CD4-positive, CD25-positive, alpha-beta regulatory T cell (primary cell): ENCODE measurements at places on chromosomes 13 and 19. TPM values are rescaled to one million over a fixed set of nuclear protein-coding genes. Genes with fewer than 3 reads are reported as not detected.
A peak's percentile ranks its signal among the peaks of the same experiment; 100 is the strongest.

The OR7C1 gene
- polyA plus RNA-seq: not detected

The MAN2B1 gene
- 58.6 TPM for polyA plus RNA-seq

The TMEM91 gene
- 3.6 TPM for polyA plus RNA-seq

The KIR2DL3 gene
- not detected for polyA plus RNA-seq

The RNF225 gene
- not detected for polyA plus RNA-seq

DNA sequence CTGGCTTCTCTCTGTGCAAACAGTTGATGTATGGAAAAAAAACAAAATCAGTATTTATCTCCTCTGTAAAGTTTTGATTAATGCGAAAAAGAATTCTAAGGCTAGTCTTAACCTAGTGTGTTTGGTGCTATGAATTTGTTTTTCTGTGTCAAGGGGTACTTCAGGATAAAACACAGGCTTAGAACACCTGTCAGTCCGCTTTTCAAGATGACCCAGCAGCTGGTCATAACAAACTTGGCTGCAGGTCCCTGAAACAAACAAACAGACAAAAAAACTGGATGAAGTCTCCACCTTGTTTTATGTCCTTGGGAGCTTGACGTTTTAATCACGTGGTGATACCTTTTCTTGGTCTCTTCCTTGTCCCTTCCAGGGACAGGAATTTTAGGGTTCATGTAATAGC is 689.3 kb downstream of the UQCRFS1 start:
- H3K4me3 ChIP-seq: no peak overlapping the region
- no peak overlapping the region for H3K27ac ChIP-seq
- DNase-seq: no peak

GRCh38 chr19:40348961-40349507 is 539 bp downstream of the PLD3 start:
- H3K4me1 ChIP-seq: peaks cover 20% of the 10 kb centered on the region
- no peaks in the 10 kb centered on the region for H3K36me3 ChIP-seq
- H3K4me3 ChIP-seq: peak overlapping the region; percentile 97
- no peaks in the 10 kb centered on the region for H3K27me3 ChIP-seq
- peak overlapping the region; percentile 82 for H3K27ac ChIP-seq
- DNase-seq: no peak

- no peak for DNase-seq
- H3K36me3 ChIP-seq: no peaks in the 10 kb centered on the region
- H3K27me3 ChIP-seq: peaks cover 2% of the 10 kb centered on the region
- H3K4me3 ChIP-seq: no peak overlapping the region
- H3K4me1 ChIP-seq: no peaks in the 10 kb centered on the region
- H3K27ac ChIP-seq: no peak overlapping the region
These were observed 464.6 kb downstream of the FGF9 start for GRCh38 chr13:22135446-22135845.

GRCh38 chr19:3555653-3556422 is 1.5 kb downstream of the MFSD12 start:
- H3K36me3 ChIP-seq: no peaks in the 10 kb centered on the region
- DNase-seq: no peak
- H3K27ac ChIP-seq: peak overlapping the region; percentile 62
- peaks cover 51% of the 10 kb centered on the region for H3K4me1 ChIP-seq
- no peaks in the 10 kb centered on the region for H3K27me3 ChIP-seq
- peak overlapping the region; percentile 75 for H3K4me3 ChIP-seq

GRCh38 chr13:42997381-42997780 is 5.3 kb upstream of the EPSTI1 start:
- H3K36me3 ChIP-seq: no peaks in the 10 kb centered on the region
- peaks cover 8% of the 10 kb centered on the region for H3K4me1 ChIP-seq
- H3K27ac ChIP-seq: no peak overlapping the region
- H3K27me3 ChIP-seq: no peaks in the 10 kb centered on the region
- H3K4me3 ChIP-seq: no peak overlapping the region

DNA sequence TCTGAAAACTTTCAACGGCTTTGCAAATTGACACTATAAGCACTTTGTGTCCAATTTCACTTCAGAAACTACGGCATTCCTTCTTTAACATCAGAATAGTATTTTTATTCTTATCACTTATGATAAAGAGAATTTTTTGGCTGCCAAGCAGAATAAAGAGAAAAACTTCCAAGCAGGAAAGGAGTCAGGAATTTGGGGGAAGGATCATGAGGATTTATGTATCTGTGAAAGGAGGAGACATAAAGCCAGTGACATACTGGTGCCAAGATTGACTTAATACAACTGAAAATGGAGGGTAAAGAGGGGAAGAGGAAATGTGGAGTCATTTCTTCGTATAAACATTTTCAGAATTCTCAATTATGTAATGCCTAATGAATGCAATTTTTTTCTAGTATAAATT is 94.7 kb downstream of the RBM26 start:
- no peak overlapping the region for H3K27ac ChIP-seq
- peaks cover 13% of the 10 kb centered on the region for H3K36me3 ChIP-seq
- H3K27me3 ChIP-seq: no peaks in the 10 kb centered on the region

DNA sequence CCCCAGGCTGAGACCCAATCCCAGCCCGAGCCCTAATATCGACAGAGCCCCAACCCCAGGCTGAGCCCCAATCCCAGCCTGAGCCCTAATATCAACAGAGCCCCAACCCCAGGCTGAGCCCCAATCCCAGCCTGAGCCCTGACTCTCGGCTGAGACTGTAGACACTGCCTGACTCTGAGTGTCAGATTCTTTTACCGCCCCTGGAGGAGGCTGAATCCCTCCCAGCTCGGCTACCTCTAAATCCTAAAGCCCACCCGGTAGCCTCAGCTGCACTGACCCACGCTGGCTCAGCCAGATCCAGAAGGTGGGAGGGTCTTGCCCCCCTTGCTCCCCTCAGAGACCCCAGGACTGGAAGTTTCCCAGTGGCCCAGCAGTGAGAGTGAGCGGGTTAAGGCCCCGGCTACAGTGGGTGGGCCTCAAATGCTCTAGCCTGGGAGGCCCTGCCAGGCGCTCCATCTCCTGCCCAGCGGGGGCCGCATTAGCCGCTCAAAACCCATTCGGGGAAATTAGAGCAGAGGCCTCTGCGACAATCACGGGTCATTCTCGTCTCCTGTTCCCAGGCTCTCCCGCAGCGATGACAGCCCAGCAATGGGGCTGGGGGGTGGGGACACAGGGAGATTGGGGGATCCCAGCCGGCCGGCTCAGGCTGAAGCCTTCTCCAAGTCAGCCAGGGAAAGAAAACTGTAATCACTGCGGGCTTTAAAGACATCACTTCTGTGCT is 43.8 kb downstream of the ZNRF4 start:
- H3K4me3 ChIP-seq: no peak overlapping the region
- DNase-seq: no peak
- peaks cover 5% of the 10 kb centered on the region for H3K27me3 ChIP-seq
- no peaks in the 10 kb centered on the region for H3K4me1 ChIP-seq

GRCh38 chr13:46143184-46143701 is 38.4 kb upstream of the CPB2 start:
- peaks cover 3% of the 10 kb centered on the region for H3K4me1 ChIP-seq
- no peak overlapping the region for H3K4me3 ChIP-seq
- DNase-seq: no peak
- no peaks in the 10 kb centered on the region for H3K27me3 ChIP-seq

- no peak overlapping the region for H3K4me3 ChIP-seq
- no peaks in the 10 kb centered on the region for H3K4me1 ChIP-seq
- no peak overlapping the region for H3K27ac ChIP-seq
These were observed 89.0 kb upstream of the CLDN10 start for GRCh38 chr13:95463531-95463930.

DNA sequence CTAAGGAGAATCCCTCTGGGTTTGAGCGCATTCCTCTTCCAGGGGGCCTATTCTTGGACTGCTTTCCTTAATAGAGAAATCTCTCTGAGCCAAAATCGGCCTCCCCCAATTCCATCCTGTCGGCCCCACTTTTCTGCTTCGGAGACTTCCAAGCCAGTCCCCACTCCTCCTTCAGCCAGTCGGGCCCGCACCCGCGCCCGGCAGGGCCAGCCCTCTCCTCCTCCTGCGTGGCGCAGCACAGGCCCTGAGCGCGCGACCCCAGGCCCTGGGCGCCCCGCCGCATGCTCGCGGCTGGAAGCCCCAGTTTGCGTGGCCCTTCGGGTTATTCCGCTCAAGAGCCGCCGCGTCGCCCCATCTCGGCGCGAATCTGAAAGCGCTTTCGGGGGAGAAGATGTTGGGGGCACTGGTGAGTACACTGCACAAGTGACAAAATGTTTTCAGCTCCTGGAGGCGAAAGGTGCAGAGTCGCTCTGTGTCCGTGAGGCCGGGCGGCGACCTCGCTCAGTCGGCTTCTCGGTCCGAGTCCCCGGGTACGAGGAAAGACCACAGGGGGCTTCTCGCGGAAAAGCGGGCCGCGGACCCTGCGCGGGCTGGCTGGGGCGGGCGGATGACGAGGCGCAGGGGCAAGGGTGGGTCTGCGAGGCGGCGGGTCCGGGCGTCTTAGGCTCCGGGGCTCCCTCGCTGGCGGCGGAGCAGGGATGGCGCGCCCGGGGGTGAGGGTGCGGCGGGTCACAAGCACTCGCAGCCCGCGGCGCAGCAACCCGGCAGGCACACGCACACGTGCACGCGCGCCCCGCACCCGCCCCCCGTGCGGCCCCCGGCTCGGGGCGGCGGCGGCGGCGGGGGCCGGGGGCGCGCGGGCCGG is at the start of gene IL17D:
IL17D (plus strand) TSS at position 785 of the 865 bp plus-strand sequence. CDS start 303 bp downstream, outside the sequence.
- H3K4me3 ChIP-seq: peak within 1 kb of the TSS; percentile 39
- peaks cover 12% of the 10 kb centered on the region for H3K4me1 ChIP-seq
- H3K27ac ChIP-seq: no peak within 1 kb of the TSS
- peaks cover 28% of the 10 kb centered on the region for H3K27me3 ChIP-seq
- DNase-seq: peak; percentile 7
- no peaks in the 10 kb centered on the region for H3K36me3 ChIP-seq

DNA sequence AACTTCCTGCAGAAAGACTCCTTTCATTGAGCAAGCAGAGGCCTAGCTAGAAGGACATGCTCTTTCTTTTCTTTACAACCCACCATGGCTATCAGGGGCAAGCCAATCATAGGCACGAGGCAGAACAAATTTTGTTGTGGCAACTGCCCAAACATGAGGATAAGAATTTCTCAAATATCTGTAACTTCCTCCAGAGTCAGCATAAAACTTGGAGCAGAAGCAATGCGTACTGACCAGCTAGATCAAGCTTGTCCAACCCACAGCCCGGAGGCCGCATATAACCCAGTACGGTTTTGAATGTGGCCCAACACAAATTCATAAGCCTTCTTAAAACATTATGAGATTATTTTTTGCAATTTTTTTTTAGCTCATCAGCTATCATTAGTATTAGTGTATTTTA is 87.0 kb upstream of the SOX21 start:
- no peaks in the 10 kb centered on the region for H3K36me3 ChIP-seq
- no peak for DNase-seq
- H3K4me3 ChIP-seq: no peak overlapping the region
- no peaks in the 10 kb centered on the region for H3K27me3 ChIP-seq
- H3K4me1 ChIP-seq: no peaks in the 10 kb centered on the region
- no peak overlapping the region for H3K27ac ChIP-seq

DNA sequence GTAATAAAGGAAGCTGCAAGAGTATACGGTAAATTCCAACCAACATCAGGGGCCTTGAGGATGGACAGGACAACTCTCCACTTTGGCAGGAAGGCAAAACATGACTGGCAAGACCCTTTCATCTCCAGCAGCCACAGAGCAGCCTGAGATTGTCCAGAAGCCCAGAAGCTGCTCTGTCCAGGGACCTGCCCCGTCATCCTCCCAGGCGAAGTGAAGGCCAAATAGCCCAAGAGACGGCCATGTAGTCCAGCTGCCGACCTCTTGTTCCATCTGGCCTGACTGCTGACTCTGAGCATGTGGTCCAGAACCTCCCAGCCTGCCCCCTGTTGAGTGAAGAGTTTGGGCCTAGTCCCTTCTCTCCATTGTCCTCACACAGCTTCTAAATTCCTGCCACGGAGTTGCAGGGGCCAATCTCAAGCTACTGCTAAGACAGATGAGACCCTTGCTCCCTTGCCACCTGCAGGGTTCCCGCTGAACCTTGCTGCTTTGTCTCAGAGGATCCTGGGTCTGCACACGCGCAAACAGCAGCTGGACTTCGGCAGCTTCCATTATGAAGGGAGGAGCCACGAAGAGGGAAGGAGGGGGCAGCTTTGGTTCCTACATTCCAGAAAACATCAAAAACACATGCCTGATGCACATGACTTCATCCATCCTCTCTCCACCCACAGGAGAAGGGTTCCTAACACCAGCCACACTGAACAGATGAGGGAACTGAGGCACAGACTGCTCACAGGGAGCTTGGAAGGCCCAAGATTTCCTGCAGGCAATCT is 196.9 kb downstream of the KATNAL1 start:
- H3K27ac ChIP-seq: no peak overlapping the region
- peaks cover 20% of the 10 kb centered on the region for H3K4me1 ChIP-seq
- no peak for DNase-seq
- no peaks in the 10 kb centered on the region for H3K27me3 ChIP-seq

DNA sequence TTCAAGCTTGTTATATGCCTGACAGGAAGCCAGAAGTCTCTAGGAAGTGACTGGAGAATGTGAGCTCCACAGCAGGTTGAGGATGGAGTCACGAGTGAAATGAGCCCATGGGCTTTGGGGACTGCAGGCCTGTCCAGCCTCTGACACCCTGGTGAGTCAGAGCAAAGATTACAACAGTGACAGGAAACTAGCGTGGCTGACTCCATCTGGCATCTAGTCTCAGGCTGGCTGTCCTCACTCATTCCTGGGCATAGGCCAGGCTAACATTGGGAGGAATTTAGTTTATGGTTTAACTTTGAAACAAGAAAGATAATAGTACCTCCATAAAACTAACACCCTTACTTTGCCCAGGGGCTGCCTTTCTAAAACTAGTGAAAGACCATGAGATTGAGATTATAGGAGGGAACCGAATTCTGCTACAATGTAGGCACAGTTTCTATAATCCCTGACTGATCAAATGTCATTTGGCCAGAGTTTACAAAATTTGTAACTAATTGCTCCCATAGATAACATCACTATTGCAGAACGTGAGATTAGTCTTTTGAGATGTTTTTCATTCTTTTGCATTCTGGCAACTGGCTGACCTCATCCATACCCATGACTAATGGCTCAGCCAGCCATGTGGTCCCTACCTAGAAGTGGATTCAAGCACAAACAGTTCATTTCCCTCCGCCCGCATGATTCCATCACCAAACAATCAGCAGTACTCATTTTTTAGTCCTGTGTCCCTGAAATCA is 28.4 kb downstream of the PSG1 start:
- H3K4me3 ChIP-seq: no peak overlapping the region
- H3K27ac ChIP-seq: no peak overlapping the region
- no peaks in the 10 kb centered on the region for H3K36me3 ChIP-seq
